Activated naive CD4-positive, alpha-beta T cell (primary cell): ENCODE measurements at places on chromosomes 5 and 9.

- no peak for DNase-seq
These were observed 583.5 kb upstream of the TUSC1 start for GRCh38 chr9:26261503-26262330.

GRCh38 chr5:169551146-169551545, 32.4 kb upstream of the SPDL1 start:
- no peak for DNase-seq

- no peak for DNase-seq
These were observed 4.5 kb downstream of the PURA start for GRCh38 chr5:140118302-140118936.

- DNase-seq, result no peak
These were observed 436.0 kb upstream of the SEMA6A start for GRCh38 chr5:117010574-117010973.

DNA sequence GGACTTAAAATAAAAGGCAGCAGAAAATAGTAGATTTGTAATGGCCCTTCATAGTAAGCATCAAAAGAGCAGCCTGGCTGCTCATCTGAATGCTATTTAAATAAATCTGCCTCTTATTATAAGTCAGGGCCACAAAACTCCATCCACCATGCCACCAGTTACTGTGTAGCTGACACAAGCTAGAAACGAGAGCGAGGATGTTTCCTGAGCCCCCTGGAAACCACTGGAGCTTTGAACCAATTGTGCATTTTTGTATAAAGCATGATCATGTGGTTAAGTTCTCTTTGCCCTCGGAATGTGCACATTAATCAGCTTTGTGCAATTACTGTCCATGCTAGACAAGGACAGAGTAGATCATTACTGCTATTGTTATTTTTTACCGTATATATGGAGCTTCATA, 17.4 kb downstream of the SLC24A2 start:
- DNase-seq, result no peak

DNA sequence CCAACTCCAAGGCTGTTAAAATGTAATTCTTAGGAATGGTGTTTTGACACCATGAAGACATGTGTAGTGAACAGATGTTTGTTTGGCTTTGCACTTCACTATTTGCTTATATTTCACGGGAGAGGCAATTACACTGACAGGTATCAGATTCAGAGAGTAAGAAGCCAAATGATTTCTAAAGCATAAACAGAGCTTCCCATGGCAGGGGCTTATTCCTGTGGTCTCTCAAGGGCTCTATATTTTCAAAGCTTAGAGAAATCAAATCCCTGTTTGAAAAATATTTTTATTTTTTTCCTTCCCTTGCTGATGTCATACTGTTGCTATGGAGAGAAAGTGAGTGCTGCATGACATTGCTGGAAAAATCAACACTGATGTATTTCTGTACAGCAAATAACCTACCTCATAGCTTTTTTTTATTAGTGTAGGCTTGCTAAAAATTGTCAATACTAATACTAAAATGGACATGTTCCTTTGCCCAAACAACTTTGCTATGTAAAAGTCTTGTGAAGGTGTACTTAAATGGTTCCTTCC, 161.4 kb downstream of the GIN1 start:
- no peak for DNase-seq

DNA sequence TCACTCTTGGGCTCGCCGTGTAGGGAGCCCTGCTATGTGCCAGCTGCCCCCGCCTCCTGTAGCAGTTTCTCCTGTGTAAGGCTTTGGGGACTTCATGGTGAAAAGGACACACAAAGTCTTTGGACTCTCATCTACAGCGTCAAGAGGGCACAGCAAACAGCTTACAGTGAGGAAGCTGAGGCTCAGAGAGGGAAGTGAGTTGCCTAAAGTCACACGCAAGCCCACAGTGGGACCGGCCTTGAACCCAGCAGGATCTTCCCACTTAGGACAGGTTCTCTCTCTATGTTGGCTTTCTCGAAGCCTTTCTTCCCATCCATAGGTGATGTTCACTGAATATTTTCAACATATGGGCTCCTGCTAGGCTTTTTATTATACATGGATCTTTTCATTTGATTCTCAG, 9.8 kb upstream of the PRRX2 start:
- DNase-seq, result no peak
